Thoracic aorta (tissue), 2 donors: ENCODE measurements at places on chromosomes 7 and 10.
A peak's percentile ranks its signal among the peaks of the same experiment; 100 is the strongest.

- H3K4me3 ChIP-seq, result peak overlapping the region; percentile 66
- DNase-seq, result no peak
- no peaks in the 10 kb centered on the region for H3K4me1 ChIP-seq
- H3K36me3 ChIP-seq, result no peaks in the 10 kb centered on the region
These were observed 2.2 kb downstream of the IKZF1 start for GRCh38 chr7:50306494-50307367.

DNA sequence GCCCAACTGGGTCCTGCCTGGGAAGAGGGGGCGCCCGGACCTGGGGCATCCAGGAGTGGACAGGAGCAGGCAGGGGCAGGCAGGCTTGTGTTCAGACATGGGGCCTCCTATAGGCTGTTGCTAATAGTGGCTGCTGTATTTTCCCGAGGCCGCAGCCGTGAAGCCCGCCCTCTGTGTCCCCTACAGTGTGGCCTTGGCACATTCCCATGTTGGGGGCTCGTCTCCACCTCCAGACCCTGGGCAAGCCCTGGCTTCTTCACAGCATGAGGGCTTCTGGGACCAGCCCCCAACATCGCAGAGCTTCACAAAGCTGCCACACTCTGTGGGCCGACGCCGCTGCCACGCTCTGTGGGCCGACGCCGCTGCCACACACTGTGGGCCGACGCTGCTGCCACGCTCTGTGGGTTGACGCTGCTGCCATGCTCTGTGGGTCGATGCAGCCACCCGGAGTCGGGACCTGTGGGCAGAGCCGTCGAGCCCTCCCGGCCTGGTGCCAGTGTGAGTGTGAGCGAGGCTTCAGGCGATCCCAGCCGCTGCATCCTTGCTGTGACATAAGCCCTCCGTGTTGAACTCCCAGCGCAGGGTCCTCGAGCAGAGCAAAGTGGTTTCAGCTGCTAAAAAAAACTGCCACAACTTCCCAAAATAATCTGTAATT, 109.0 kb downstream of the INPP5A start:
- no peak overlapping the region for H3K4me3 ChIP-seq
- no peaks in the 10 kb centered on the region for H3K4me1 ChIP-seq

GRCh38 chr7:40500219-40500618, 365.4 kb downstream of the SUGCT start:
- H3K4me3 ChIP-seq, result no peak overlapping the region
- no peaks in the 10 kb centered on the region for H3K27me3 ChIP-seq
- no peak overlapping the region for H3K27ac ChIP-seq
- H3K36me3 ChIP-seq, result no peaks in the 10 kb centered on the region
- DNase-seq, result no peak
- no peaks in the 10 kb centered on the region for H3K4me1 ChIP-seq

- DNase-seq, result no peak
- no peak overlapping the region for H3K4me3 ChIP-seq
- H3K27ac ChIP-seq, result no peak overlapping the region
- no peaks in the 10 kb centered on the region for H3K36me3 ChIP-seq
These were observed 68.0 kb downstream of the PTPRZ1 start for GRCh38 chr7:121940918-121941317.

DNA sequence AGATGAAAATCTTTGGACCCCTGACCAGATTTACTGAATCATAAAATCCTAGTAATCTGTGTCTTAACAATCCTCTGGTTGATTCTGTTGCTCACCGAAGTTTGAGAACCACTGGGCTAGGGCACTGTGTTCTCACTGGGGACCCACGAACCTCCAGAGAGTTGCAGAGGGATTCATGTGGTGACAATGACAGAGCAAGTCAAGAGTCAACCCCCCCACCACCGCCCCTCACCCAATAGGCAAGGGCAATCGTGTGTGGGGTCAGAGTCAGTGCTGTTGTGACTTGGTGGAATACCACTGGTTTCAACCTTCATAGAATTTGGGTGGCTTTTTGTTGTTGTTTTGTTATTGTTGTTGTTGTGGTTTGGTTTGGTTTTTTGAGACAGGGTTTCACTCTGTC, 23.5 kb upstream of the NRP1 start:
- H3K36me3 ChIP-seq, result no peaks in the 10 kb centered on the region
- no peaks in the 10 kb centered on the region for H3K4me1 ChIP-seq
- no peak overlapping the region for H3K27ac ChIP-seq
- DNase-seq, result no peak
- H3K4me3 ChIP-seq, result no peak overlapping the region

- no peak overlapping the region for H3K27ac ChIP-seq
- H3K4me3 ChIP-seq, result no peak overlapping the region
- no peaks in the 10 kb centered on the region for H3K27me3 ChIP-seq
- H3K4me1 ChIP-seq, result no peaks in the 10 kb centered on the region
These were observed 338.1 kb downstream of the WDR37 start for GRCh38 chr10:1394155-1394912.

GRCh38 chr10:121128164-121128563, 277.0 kb downstream of the WDR11 start:
- no peaks in the 10 kb centered on the region for H3K4me1 ChIP-seq
- H3K27ac ChIP-seq, result no peak overlapping the region
- no peaks in the 10 kb centered on the region for H3K36me3 ChIP-seq
- no peak for DNase-seq

DNA sequence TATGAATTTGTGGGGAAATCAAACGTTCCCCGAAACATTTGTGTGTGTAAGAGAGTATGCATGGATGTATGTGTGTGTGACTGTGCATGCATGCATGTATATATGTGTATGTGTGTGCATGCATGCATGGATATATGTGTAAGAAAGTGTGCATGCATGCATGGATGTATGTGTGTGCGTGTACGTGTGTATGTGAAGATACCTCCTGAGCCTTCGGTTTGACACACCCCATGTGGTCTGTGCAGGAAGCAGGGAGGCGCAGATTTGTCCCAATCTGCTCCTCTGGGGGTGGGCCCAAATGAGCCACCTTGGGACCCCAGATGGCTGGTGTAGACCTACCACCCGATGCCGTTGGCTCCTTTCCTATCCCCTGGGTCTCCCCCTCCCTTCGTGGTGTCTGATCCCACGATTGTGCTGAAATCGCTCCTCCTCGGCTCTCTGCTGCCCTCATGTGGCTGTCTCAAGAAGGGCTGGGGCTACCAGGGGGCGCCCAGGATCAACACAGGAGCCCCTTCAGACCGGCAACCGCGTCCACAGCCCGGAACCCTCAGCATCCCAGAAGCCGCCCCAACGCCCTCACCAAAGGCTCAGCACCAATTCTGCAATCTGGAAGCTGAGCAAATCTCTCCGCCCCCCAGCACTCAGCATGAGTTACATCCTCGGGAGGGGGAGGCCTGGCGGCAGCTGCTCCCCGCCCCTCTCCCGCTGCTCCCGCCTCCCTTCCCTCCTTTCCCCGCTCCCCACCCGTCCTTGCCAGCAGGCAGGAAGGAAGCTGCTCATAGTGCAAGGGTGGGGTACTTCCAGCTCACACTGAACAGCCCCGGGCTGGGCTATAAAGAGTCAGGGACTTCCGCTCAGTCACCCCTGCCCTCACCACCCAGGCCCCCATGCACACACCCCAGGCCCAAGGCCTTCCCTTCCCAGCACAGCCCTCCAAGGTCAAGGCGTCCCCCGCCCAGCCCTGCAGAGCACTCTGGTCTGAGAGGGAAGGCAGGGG, 2.3 kb upstream of the NOS3 start:
- no peaks in the 10 kb centered on the region for H3K27me3 ChIP-seq
- no peak for DNase-seq
- no peaks in the 10 kb centered on the region for H3K4me1 ChIP-seq
- no peak overlapping the region for H3K27ac ChIP-seq

DNA sequence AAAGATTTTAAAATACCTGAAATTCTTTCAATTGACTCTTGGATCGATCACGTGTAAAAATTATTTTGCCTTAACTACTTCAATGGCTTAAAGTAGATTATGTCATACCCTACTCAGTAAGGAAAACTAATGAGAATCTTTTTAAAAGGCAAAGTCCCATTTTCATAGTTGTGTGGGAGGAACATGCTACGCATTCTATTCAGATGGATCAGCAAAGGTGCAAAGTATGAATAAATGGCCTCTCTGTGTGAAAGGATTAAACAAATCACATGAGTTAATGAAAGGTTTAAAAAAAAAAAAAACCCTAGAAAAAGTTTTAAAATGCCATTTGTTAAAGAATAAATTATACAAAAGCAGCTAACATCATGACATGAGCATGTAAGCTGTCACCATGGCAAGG, 77.1 kb downstream of the ENO4 start:
- DNase-seq, result no peak
- no peak overlapping the region for H3K27ac ChIP-seq
- no peaks in the 10 kb centered on the region for H3K27me3 ChIP-seq
- no peak overlapping the region for H3K4me3 ChIP-seq
- no peaks in the 10 kb centered on the region for H3K36me3 ChIP-seq

DNA sequence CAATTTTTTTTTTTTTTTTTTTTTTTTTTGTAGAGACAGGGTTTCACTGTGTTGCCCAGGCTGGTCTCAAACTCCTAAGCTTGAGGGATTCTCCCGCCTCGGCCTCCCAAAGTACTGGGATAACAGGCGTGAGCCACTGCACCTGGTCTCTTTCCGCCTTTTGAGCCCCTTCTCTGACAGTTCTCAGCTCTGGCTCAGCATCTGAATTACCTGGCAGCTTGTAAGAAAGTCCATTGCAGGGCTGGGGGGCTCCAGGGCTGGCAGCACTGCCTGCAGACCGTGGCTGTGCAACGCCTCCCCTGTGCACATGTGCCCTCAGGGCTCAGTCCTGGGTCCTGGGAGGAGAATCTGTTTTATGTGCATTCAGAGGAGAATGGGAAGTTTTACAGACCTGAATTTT, 37.6 kb downstream of the VWA2 start:
- DNase-seq, result no peak
- H3K4me1 ChIP-seq, result peaks cover 5% of the 10 kb centered on the region
- no peak overlapping the region for H3K4me3 ChIP-seq
- H3K27me3 ChIP-seq, result no peaks in the 10 kb centered on the region
- no peaks in the 10 kb centered on the region for H3K36me3 ChIP-seq

DNA sequence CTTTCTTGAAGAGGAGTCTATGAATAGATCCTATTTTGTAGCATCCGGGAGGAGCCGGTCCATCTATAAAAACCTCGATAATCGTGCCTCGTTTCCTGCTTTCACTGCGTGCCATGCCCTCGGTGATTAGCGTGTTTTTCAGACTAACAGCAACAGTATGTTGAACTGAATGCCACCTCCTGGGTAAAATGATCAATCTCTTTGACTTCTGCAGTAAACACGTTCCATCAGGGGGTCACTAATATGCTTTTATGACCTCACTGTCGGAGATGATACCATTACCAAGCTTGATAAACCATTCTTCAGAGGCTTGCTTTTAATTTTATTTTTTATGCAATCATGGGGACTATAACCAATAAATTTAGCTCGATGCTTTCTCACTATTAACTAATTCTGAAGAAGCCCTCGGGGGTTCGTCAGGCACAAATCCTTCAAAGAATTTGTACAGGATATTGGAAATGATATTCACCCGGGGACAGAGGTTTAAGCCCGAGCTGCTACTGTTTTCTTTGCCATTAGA, 228.3 kb downstream of the ADARB2 start:
- H3K36me3 ChIP-seq, result no peaks in the 10 kb centered on the region
- DNase-seq, result no peak

GRCh38 chr7:1355568-1356340, 103.5 kb downstream of the MICALL2 start:
- DNase-seq, result no peak
- no peaks in the 10 kb centered on the region for H3K36me3 ChIP-seq
- no peaks in the 10 kb centered on the region for H3K4me1 ChIP-seq
